Aorta (tissue), 5 donors: ENCODE measurements at places on chromosomes 5 and 9.

GRCh38 chr9:105204416-105204815, 40.0 kb upstream of the SLC44A1 start:
- no peak for DNase-seq

DNA sequence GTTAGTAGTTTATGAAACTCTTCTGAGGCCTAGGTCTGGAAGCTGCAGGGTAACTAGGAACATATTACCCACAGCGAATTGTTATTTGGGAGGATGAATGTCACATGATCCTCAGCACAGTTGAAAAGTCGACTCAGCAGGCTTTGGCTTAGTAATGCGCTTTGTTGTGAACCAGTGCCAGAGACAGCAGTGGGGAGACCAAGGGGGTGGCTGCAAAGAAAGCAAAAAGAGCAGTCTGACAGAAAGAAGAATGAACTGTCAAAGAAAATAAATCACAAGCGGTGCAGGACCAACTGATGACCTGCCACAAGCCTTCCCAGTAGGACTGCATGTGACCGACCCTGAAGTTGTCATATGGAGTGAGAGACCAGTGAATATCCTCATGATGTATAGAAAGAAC, 170.0 kb downstream of the CCDC171 start:
- no peak for DNase-seq

GRCh38 chr9:4615251-4615650, 46.8 kb upstream of the PLPP6 start:
- DNase-seq, result no peak

- DNase-seq, result no peak
Measured at GRCh38 chr5:84480873-84481637, 96.4 kb upstream of the EDIL3 start.

- DNase-seq, result no peak
Measured at GRCh38 chr9:10930081-10930480, 317.3 kb upstream of the PTPRD start.

- peak; percentile 85 for DNase-seq
Measured at GRCh38 chr9:133609311-133610098, at the start of gene FAM163B. TSS of gene FAM163B (minus strand) at chr9:133609389. CDS start at chr9:133580223, 29,166 bp downstream.

DNA sequence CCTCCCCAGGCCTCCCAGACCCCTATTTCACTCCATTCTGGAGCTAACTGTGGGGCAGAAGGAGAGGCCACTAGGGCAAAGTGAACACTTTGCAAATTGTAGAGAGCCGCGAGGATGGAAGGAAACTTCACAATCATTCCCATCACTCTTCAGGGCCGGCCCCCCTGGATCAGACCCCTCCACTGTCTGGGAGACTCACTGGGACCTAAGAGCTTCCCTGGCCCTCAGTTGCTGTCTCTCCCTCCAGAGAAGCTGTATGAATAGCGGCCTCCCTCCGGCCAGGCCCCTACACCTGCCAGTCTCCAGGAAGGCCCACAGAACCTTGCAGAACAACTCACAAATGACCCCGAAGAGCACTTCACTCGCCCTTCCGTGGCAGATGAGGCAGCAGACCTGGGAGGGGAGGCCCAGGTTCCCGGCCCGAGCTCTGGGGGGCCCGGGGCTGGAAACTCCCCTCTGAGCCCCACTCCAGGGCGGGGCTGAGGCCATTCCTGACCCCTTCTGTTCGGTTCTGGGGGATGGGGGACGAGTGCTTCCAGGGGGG, 141.9 kb upstream of the IER5L start:
- peak; percentile 67 for DNase-seq

GRCh38 chr9:98043915-98044314, 12.6 kb upstream of the NANS start:
- DNase-seq, result no peak

DNA sequence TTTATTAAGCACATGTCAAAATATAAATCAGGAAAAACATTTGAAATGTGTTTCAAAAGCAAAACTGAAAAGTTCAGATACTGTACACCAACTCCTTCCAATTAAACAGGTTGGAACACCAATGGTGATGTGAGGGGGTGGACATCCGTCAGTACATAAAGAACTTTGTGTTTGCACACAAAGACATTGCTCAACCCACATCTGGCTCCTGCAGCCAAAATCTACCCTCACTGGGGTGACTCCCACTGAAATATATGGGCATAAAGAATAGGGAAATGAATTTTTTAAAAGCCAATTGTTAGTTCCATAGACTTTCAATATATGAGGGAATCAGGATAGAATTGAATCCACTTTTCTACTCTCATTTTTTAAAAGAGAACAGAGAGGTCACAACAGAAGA, 63.9 kb downstream of the MEGF9 start:
- DNase-seq, result no peak

GRCh38 chr9:69945671-69946141, 97.9 kb upstream of the MAMDC2 start:
- no peak for DNase-seq

DNA sequence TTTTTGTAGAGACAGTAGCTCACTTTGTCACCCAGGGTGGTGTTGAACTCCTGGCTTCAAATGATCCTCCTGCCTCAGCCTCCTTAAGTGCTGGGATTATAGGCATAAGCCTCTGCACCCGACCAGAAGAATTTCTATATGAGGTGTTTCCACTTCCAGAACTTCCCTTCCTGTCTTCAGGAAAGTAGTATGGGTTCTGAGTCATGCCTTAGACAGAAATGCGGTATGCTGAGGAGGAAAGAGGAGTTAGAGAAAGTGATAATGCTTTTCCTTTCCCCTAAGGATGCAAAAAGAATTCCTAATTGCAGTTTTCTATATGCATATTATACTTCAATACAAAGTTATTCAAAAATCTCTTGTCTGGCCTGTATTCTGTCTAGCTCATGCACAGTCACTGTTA, 16.4 kb upstream of the ADAMTSL1 start:
- no peak for DNase-seq

DNA sequence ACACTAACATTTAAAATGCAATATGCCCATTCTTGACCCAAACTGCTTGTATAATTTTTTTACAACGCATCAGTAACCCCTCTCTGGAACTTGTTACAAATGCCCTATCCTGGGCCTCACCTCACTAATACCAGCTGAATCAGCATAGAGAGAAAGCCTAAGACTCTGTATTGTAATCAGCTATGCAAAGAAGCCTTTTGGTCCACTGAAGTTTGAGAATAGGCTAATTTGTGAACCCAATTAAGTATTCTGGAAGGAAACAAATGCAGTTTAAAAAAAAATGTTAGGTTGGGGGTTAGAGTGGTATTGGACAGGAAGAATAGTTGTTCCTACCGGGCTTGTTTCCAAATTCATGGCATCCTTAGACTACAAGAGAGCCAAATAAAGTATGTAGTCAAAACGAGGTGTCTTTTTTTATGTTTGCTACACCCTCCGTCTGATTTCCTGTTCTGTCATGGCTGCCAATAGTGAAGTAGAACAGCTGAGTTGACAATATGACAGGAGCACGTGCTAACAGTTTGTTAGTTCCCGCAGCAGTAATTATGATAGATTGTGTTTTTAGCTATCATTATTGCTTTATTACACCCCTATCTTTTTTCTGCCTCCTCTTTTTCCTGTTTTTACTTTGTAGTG, 1048.7 kb upstream of the NUDT12 start:
- no peak for DNase-seq

DNA sequence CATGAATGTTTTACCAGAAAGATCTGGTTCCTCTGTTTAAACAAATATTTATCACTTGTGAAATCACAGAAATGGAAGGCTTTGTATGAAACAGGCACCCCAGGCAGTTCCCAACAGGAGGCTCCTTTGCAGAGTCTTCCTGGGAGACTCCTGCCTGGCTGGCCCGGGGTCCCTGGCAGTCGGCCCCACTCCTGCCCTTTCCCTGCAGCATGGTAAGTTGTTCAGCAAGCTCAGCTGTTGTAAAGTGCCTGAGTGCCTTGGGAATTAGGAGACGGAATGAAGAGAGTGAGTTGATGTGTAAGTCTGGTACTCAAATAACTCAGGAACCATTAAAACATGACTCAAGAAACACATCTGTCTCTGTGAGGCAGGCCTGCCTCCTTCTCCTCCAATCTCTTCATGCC, 17.5 kb upstream of the LHFPL2 start:
- DNase-seq, result no peak

DNA sequence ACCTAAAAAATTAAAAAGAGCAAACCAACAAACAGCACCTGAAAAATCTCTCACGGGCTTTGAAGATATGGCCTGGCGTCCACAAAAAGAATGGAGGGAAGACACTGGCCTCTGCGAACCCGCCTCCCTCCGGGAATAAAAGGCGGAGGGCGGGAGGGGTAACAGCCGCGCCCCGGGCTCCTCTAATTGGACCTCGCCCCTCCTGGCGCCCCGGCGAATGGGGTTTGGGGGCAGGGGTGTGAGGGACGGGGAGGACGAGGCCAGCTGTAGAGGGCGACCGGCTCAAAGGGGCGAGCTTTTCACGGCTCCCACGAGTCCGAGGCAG, 753 bp downstream of the FANCC start:
- peak; percentile 85 for DNase-seq

- DNase-seq, result no peak
Measured at GRCh38 chr5:35754481-35754880, 102.2 kb upstream of the IL7R start.

- no peak for DNase-seq
Measured at GRCh38 chr5:148816357-148816756, 10.1 kb upstream of the ADRB2 start.

- DNase-seq, result no peak
Measured at GRCh38 chr9:135692410-135692809, 6.9 kb downstream of the SOHLH1 start.

DNA sequence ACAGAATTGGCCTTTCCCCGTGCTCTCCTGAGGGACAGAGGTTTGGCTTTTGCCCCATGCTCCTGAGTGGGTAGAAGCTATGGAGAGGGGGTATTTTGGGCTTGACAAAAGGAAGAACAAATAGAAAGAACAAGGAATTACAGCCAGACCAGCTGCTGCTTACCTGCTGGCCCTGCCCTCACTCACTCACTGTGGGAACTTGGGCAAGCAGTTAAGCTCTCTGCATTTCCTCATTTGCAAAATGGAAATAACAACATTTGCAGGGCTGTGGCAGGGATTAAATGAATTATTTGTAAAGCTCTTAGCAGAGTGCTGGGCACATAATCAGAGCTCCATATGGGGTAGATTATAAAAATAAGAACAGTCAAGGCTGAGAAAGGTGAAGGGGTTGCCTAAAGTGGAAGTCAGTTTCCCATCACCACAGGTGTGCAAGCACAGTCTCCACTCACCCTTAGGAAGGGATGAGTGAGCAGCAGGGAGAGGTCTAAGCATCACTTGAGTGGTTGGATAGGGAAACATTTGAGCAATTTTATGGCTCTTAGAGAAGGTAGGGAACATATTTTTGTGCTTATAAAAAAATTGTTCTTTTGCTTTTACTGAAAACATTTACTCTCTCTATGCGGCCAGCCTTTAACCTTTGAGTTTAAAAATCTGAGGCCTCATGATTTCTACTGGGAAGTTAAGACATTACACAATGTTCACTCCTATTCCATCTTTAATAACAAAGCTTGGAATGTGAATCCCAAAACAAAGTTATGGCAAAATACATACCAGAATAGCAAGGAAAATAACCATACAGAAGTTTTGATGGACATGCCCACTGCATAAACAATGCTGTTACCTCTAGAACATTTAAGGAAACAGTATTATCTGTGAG, 42.8 kb upstream of the LHFPL2 start:
- DNase-seq, result no peak

- DNase-seq, result no peak
Measured at GRCh38 chr9:19940811-19941535, 152.1 kb upstream of the SLC24A2 start.

- peak; percentile 77 for DNase-seq
Measured at GRCh38 chr9:35649431-35650340, 1.0 kb downstream of the SIT1 start.

DNA sequence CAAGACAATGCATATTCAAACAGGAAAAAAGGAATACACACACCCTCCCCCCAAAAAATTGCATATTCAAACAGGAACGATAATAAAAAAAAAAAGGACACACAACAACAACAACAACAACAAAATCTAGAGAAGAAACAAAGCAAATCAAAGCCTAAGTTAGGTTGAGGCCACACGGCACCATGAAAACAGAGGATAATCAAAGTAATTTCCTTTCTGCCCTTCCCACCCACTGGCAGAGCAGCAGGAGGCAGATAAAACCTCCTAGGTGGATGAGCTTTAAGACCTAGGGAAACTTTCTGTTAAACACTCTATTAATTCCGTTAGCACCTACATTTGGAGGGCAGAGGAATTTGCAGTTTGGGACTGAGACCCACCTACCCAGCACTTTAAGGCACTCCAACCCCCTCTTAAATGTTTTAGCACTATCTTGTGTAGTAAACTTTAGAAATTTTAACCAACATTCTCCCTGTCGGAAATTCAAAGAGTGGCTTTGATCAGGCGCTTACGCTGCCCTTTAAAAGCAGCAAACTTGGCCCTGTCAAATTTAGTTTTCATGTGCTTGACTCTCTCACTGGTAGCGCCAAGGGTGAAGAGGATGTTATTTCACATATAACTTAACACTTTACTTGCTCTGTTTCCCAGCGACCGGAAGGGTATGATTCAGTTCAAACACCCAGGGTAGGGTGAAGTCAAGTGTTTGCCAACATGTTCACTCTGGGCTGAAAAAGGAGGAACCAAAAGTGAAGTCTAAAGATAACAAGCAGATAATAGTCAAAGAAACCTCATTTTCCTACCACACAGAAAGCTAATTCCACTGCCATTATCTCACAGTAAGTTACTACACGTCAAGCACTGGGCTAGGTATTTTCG, 9.2 kb downstream of the ENC1 start:
- no peak for DNase-seq

- no peak for DNase-seq
Measured at GRCh38 chr9:37283730-37284325, 138.7 kb upstream of the GRHPR start.

DNA sequence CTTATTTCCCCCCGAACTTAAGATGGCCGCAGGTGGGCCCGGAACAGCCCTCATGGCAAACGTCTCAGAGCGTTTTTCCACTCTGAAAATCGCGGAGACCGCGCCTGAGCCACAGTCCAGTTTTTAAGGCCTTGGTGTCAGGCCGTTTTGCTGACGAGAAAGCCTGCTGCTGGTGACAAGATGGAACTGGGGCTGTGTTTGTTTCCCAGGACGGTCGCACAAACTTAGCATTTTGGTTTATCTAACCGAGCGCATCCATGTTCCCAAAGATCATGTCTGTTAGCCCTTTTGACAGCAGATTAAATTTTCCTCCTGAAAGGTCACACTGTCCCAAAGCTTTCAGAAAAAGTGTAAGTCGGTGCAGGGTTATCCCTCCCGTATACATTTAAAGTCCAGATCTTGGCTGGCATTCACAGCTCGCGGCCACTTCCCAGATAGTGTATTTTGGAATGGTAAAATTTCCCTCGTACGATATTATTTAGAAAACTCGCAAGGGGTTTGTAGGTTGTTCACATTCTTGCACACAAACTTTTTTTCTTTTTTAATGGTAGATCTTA, 812 bp downstream of the SREK1 start:
- no peak for DNase-seq

DNA sequence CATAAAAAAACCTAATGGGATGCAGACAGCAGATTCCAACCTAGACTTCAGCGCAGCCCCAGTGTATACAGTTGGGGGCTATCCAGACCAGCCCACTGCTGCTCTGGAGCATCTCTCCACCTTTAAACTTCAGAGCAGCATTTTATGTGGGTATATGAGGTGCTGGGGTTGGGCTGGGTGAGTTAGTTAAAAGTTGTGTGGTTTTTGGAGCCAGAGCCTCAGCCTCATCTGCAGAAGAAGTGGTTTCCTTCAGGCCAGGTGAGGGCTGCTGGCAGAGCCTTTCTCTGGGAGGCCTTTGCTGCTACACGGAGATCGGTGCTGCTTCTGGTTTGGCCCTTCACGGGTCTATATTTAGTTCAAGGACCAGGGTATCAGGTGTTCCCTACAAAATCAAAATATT, 228.3 kb downstream of the PDZD2 start:
- DNase-seq, result no peak

- peak; percentile 56 for DNase-seq
Measured at GRCh38 chr9:17795744-17796143, 216.9 kb downstream of the SH3GL2 start.
